ENCODE measurements at places on chromosomes 3 and 15. TPM values are rescaled to one million over a fixed set of nuclear protein-coding genes. Genes with fewer than 3 reads are reported as not detected.

- no peak overlapping the region for H3K27ac ChIP-seq
- no peaks in the 10 kb centered on the region for H3K27me3 ChIP-seq
- H3K4me1 ChIP-seq: no peaks in the 10 kb centered on the region
- DNase-seq: no peak
- H3K4me3 ChIP-seq: no peak overlapping the region
Measured at GRCh38 chr3:9897408-9898372, 5.0 kb upstream of the IL17RE start.

DNA sequence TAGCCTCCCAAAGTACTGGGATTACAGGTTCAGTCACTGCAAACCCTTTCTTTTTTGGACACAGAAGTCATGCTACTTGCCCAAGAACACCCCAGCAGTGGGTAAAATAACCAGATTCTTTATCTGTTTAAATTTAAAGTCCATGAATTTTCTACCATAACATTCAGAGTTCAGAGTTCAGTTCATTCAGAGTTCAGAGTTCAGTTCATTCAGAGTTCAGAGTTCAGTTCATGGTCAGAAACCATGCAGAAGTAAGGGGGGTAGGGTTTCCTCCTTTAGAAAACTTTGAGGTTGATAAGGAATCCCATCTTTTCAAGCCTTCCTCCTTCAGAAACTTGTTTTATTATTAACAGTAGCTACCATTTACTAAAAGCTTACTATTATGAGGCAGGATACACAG, 43.2 kb downstream of the RAF1 start:
- no peaks in the 10 kb centered on the region for H3K27me3 ChIP-seq
- no peak overlapping the region for H3K27ac ChIP-seq
- H3K4me3 ChIP-seq: no peak overlapping the region
- H3K4me1 ChIP-seq: no peaks in the 10 kb centered on the region
- DNase-seq: no peak

GRCh38 chr3:151199554-151200438, 3.2 kb downstream of the GPR171 start:
- no peaks in the 10 kb centered on the region for H3K4me1 ChIP-seq
- H3K4me3 ChIP-seq: no peak overlapping the region
- H3K27ac ChIP-seq: no peak overlapping the region
- H3K36me3 ChIP-seq: no peaks in the 10 kb centered on the region
- H3K27me3 ChIP-seq: no peaks in the 10 kb centered on the region

Gene SLC27A2
- 0.27 TPM for total RNA-seq

Gene SLC6A11
- 0.21 TPM for total RNA-seq

Gene DPPA2
- total RNA-seq: not detected

Gene HCN4
- total RNA-seq: not detected

All from uterus (tissue), 4 donors.